ENCODE measurements at places on chromosomes 1 and 21.

DNA sequence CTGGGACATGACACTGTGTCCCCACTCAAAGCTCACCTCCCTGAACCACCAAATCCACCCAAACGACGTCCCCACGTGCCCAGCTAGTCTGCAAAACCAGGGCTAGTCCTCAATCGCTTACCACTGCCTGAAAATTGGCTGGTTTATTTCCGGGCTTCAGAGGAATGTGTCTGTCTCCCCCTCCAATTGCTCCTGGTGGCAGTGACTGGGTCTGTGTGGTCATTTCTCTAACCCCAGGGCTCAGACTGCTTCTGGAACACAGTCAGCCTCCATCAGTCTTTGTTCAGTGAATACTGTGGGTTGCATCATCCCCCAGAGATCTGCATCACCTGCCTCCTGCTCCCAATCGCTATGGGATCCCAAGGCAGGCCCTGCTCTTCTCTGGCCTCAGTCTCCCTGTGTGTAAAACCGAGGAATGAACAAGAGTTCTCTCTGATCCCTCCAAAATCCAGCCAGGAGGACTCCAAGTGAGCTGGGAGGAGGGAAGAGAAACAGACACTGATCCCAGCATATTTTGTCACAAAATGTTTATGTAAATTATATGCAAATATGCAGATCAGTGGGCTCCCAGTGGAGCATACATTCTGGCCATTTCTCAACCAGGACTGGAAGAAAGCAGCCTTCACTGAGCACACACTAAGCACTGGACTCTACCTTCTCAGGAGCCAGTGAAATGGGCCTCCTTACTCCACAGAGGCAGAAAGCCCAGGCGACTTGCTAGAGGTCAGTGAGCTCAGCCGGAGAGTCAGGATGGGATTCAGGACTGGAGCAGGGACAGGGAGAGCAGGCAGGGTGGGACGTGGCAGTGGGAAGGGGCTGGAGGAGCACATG is 20.9 kb downstream of the SDC3 start:
- no peak for DNase-seq

DNA sequence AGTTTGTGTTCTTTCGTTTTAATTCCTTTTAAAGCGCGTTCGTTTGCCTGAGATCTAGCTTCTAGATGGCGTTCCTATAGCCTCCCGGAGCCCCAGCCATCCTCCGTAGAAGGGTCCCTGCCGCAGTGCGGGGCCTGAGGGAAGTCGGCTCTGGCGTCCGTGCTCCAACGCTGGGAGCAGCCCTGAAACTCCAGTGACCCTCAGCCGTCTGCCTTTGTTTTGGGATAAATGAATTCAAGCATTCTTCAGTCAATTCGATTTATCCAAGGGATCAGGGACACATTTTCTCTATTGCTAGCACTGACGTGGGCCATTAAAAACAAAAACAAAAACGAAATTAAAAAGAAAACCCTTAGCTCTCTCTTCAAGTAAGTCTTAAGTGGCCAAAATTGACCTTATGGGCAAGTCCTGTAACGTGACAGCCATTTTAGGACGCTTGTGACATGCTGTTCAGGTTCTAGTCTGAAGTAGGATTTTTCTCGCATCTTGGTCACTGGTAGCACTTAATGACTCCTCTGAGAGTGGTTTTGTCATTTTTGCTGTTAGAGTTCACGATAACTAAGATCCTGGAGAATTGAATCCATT is 742 bp upstream of the HSPA13 start:
- peak; percentile 69 for DNase-seq

DNA sequence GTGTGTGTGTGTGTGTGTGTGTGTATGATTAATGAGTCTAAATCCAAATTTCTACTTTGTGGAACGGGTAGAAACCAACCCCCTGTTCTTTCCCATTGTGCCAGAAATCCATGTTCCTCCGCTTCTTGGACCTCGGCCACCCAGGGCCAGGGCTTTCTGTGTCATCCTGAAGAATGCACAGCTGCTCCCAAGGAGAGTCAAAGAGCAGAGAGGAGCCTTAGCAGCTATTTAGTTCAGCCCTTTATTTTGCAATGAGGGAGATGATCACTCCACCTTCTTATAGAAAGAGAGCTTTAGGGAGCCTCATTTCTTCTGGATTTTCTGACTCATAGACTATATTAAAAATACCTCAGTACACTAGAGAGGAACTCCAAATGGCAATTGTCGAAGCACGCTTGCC is 489.3 kb upstream of the VAMP3 start:
- DNase-seq = no peak

GRCh38 chr1:85202864-85203255 is 2.0 kb upstream of the SYDE2 start:
- DNase-seq = no peak

- no peak for DNase-seq
Measured at GRCh38 chr1:58702261-58703141, 2.6 kb upstream of the MYSM1 start.

DNA sequence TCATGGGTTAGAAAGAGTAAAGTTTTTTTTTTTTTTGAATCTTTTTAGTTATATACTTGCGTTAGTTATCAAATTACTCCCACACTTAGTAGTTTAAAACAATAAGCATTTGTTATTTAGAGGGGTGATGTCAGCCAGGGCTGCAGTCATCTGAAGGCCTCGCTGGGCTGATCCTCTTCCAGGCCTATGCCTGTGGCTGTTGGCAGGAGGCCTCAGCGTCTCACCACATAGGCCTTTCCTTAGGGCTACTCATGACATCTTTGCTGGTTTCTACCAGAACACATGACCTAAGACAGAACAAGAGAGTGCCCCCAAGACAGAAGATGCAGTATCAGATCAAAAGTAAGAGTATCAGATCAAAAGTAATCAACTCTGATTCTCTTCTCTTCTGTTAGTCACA is 167.4 kb downstream of the HHAT start:
- DNase-seq = no peak

- no peak for DNase-seq
Measured at GRCh38 chr1:100535264-100535663, 2.7 kb upstream of the GPR88 start.

- no peak for DNase-seq
Measured at GRCh38 chr1:222975472-222976122, 160.8 kb downstream of the DISP1 start.

DNA sequence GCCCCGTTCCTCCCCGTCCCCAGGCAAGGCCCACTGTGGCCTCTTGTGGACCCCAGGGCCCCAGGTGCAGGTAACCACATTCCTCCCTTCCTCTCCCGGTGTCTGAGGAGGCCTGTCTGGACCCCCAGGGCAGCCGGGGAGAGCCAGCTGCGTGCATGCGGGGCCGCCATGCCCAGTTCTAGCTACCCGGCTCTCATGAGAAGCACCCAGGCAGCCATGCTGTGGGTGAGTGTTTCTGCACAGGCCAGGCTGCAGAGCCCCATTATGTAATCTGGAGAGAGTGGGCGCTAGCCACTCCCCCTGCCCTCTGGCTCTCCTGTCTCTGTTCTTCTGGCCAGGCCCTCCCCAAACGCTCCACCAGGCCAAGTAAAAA is 18.4 kb upstream of the PLEKHG5 start:
- no peak for DNase-seq

DNA sequence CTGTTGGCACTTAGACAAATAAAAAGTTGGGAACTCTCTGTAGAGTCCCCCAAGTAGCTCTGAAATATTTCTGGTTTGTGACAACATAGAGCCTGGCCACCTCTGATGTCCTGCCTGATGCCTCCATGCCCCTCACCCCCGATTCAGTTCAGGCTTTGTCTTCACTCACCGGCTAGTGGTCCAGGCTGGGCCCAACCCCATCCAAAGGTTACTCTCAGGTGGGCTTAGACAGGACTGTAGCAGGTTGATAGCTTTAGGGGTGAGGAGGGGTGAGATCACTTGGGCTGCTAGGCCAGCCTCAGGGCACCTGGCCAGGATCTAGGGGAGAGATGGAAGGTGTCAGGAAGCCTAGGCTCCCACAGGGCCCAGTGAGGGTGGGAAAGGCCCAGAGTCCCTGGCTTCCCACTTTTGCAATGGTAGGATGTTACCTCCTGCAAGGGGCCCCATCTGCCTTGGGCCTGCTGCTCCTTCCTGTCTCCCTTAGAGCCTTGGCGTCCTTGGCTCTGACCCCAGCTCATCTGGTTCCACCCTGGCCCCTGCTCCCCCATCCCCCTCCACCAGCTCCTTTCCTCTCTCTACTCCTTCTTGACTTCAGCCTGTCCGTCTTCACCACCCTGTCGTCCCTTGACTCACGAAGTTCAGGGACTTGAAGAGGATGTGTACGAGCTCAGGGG is 6.7 kb downstream of the EPS8L3 start:
- no peak for DNase-seq

GRCh38 chr1:110424699-110425611 is 17.5 kb upstream of the LAMTOR5 start:
- no peak for DNase-seq

DNA sequence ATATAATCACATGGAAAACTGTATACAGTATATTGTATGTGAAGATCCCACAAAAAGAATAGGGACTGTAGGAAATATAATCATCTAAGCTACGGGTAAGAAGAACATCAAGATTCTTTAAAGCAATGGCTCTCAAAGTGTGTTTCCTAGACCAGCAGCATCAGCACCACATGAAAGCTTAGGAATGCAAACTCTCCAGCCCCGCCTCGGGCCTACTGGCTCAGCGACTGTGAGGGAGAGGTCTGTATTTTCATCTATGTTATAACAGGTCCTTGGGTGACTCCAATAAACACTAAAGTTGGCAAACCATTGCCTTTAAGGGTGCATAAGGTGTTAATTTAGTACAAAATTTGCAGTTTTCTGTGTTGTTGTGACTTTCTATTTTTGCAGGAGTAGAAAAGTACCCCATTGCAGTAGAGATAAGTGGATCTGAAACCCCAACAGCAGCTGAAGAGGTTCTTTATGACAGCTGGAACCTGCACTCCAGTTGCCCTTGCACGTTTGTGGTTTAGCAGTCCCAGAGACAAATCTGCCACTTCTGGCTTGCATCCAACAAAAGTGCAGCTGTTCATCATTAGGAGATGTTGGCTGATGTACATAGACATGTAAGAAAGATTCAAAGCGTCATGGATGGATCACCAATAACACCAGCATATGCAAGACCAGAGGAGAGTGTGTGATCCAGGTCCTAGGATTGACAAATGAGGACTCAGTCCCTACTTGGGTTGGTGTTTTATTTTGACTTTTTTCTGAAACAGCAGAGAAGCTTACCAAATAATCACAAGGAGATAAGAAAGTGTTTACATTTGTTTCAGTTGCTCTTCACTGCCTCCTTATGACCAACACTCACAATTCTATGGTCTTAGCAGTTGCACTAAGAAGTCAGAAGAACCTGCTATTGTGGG is 15.9 kb upstream of the IFNAR1 start:
- DNase-seq = peak; percentile 83

GRCh38 chr1:91622616-91623015 is 122.0 kb downstream of the CDC7 start:
- DNase-seq = no peak

DNA sequence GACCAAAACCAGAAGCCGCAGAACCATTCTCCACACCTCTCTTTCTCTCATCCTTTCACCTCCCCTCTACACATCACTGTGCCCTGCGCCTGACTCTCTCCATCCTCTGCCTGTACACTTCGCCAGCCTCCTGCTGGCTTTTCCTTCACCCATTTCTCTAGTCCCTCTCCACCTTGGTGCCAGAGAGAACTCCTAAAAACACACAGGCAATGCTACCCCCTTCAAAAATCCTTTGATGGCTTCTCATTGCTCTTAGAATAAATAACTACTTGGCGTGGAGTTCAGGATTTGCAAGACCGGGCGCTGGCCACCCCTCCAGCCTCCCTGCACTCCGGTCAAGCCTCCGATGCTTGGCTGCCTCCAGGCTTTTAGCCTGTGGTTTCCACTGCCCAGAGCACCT is 8.6 kb downstream of the CRABP2 start:
- DNase-seq = no peak

DNA sequence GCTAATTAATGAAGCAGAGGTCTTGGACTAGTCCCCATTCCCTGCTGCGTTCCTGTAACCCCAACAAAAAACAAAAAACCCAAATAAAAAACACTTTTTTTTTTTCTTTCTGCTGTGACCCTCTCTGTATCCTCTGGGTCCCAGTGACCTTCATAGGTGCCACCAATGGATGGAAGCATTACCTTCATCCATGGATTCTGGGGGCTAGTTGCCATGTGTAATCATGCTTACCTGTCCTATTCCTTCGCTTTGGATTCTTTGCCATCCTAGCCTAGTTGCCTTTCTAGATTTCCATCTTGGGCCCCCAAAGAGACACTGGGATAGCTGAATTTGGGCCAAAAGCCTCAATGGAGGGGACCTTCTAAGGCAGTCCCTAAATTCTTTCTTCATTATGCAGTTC is 1208.7 kb downstream of the BRINP3 start:
- DNase-seq = no peak

DNA sequence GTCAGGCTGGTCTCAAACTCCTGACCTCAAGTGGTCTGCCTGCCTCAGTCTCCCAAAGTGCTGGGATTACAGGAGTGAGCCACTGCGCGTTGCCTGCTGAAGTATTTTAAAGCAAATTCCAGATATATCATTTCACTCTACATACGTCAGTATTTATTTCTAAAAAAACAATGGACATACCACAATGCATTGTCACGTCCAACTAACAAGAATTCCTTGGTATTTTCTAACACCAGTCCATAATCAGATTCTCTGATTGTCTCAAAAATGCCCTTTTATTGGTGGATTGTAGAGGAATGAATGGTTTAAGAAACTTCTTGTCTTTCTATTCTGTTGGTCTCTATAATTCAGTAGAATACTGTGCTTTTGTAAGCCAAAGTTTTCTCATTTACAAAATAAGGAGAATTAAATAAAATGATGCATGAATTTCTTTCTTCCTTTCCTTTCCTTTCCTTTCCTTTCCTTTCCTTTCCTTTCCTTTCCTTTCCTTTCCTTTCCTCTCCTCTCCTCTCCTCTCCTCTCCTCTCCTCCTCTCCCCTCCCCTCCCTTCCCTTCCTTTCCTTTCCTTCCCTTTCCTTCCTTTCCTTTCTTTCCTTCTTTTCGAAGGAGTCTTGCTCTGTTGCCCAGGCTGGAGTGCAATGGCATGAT is 55.8 kb downstream of the VPS13D start:
- DNase-seq = no peak

GRCh38 chr1:164631751-164632150 is 72.8 kb downstream of the PBX1 start:
- DNase-seq = no peak

- no peak for DNase-seq
Measured at GRCh38 chr1:205236526-205236925, 8.8 kb downstream of the TMCC2 start.

GRCh38 chr1:186804679-186805078 is 24.1 kb upstream of the PLA2G4A start:
- DNase-seq = no peak

DNA sequence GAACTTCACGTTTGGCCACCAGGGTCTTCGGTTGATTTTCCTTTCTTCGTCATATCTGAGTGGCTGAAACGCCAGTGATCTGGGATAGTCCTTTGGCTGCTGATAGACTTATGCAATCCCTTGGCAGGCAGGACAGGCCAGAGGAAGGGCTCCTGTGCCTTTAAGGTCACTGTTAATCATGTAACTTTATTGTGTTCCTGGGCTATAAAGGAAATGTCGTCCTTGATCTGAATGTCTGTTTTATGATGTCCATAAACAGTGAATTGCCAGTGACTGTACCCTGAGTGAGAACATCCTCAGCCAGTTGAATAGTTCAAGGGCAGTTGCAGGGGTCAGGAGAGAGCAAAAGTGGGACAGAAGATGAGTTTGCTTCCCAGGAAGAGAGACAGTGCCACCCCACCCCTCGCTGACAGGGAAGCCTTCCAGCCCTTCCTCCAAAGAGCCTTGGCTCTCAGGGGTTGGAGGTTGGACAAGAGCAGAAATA is 68.0 kb downstream of the PDE9A start:
- DNase-seq = no peak

- no peak for DNase-seq
Measured at GRCh38 chr1:12148160-12148957, 18.4 kb upstream of the TNFRSF1B start.

All from hematopoietic multipotent progenitor cell treated with erythropoietin and hydrocortisone succinate and interleukin-3 and kit ligand, for 8 days (in vitro differentiated cells).